ENCODE measurements at places on chromosomes 4 and X.

- no peak for DNase-seq
Observed at GRCh38 chr4:19623866-19624265, 627.8 kb upstream of the SLIT2 start.

DNA sequence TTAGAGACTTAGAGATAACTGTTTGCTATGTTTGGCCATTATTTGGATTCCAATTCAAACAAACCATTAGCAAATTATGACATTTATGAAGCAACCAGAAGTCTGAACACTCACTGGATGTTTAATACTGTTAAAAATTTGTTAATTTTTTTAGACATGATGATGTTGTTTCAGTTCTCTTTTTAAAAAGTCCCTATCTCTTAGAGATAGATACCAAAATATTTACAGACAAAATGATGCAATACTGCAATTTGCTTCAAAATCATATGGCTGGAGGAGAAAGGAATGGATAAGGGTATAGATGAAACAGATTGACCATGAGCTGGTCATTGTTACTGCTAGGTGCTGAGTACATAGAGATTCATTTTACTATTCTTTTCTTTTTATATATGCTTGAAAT is 534.6 kb downstream of the BCOR start:
- no peak for DNase-seq

GRCh38 chr4:151850791-151851213 is 90.0 kb upstream of the GATB start:
- DNase-seq, result no peak

DNA sequence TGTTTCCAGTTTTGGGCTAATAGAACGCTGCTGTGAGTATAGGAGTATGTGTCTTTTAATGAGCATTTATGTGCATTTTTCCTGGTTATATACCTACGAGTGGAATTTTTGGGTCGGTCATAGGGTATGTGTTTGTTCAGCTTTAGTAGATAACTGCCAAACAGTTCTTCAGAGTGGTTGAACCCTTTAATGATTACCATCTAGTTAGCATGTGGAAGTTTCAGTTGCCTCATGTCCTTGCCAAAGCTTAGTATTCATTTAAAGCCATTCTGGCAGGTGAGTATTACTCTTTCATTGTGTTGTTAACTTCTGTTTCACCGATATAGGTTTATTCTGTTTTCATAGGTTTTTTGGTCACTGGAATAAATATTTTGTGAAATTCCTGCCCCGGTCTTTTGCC is 229.1 kb downstream of the ARHGAP10 start:
- DNase-seq, result no peak

GRCh38 chr4:7121866-7122653 is 54.2 kb upstream of the GRPEL1 start:
- DNase-seq, result no peak

- DNase-seq, result no peak
Observed at GRCh38 chr4:148962539-148963290, 520.5 kb upstream of the NR3C2 start.
